ENCODE measurements at places on chromosomes 16 and 17.

- DNase-seq, result no peak
These were observed 14.0 kb downstream of the RPGRIP1L start for GRCh38 chr16:53689636-53690035.

GRCh38 chr16:30009990-30010843 lies 610 bp downstream of the DOC2A start:
- no peak for DNase-seq

DNA sequence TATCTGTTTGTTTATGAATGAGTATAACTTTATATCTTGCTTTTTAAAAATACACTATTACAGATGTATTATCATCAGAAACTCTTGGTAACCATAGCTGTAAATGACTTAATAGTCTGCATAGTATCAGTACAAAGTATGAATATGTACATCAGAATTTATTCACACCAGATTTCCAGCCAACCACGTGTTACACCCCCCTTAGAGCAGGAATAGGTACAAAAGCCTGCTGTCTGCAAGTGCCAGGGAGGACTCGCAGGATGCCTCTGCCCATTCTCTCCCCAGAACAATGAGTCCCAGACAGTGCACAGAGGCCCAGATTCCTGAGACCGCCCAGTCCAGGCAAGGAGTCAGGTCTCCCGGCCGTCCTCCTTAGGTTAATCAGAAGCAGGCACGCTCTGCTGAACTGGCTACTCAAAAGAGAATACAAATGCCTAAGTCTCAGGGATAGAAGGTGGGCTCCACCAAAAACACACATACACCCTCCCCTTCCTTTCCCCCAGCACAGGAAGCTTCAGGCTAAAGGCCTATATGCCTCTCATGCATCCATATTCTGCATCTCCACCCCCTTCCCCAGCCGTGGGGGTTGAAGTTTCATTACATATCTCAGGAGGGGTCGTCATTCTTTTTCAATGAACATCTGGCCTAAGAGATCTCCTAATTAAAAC lies 159.1 kb upstream of the CDH11 start:
- DNase-seq, result no peak

- no peak for DNase-seq
These were observed 1.1 kb downstream of the MC1R start for GRCh38 chr16:89919535-89920406.

DNA sequence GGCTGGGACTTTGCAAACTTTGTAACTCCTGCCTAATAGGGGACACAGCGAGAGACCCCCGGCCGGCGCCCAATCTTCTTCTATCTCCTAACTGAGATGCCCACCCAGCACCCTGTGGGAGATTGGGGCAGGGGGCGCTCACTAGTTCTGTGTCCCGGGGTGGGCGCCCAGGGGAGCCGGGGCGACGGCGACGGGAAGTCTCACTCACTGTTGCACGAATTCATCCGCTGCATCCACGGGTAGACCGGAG lies 3.9 kb upstream of the HOXB5 start:
- no peak for DNase-seq

DNA sequence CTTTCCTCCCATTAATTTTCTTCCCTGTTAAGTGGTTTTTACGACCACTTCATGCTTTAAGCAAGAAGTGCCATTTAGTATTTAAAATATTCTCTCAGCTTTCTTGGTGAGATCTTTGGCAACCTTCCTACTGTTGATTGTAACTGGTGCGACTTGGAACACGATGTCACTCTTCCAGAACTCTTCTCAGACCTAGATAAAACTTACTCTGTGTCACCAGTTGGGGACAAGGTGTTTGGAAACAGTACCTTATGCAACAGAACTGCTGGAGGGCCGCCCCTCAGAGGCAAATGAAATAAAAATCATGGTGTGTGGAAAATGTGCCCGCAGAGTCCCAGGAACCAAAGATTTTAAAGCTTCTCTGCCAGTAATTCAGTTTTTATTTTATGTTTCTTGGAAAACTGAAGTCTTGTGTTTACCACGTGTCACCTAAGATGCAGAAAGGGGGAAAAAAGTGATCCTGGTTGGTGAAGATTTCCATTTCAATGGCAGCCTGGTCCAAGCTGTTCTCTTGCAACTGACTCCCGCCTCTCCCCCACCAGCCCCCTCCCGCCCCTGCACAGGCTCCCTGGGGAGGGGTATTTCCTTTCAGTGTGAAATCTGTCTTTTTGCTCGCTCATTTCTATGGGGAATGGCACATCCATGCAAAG lies 7.2 kb upstream of the HSD11B2 start:
- no peak for DNase-seq

DNA sequence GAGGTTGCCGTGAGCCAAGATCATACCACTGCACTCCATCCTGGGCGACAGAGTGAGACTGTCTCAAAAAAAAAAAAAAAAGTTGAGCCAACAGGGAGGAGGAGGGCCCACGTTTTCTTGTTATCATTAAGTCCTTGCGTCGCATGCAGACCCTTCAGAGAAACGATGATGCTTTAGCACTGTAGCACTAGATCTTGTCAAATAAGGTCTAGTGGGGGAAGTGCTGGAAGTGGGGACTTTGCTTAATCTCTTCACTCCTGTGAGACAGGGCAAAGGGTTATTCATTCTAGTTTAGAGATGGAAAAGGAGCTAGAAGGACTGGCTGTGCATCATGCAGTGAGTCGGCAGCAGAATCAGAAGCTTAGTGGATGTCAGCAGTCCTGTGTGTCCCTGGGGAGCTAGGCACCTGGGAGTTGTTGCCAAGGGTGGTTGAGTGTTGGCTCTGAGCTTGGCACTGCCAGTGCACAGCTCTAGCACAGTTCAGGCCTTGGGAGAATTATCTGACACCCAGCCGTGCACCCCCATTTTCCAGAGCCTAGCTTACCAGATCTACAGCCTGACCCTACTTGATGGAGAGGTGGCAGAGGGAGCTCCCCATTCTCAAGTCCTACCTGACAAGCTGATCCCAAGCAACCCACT lies 33.4 kb upstream of the TBX2 start:
- DNase-seq, result no peak

DNA sequence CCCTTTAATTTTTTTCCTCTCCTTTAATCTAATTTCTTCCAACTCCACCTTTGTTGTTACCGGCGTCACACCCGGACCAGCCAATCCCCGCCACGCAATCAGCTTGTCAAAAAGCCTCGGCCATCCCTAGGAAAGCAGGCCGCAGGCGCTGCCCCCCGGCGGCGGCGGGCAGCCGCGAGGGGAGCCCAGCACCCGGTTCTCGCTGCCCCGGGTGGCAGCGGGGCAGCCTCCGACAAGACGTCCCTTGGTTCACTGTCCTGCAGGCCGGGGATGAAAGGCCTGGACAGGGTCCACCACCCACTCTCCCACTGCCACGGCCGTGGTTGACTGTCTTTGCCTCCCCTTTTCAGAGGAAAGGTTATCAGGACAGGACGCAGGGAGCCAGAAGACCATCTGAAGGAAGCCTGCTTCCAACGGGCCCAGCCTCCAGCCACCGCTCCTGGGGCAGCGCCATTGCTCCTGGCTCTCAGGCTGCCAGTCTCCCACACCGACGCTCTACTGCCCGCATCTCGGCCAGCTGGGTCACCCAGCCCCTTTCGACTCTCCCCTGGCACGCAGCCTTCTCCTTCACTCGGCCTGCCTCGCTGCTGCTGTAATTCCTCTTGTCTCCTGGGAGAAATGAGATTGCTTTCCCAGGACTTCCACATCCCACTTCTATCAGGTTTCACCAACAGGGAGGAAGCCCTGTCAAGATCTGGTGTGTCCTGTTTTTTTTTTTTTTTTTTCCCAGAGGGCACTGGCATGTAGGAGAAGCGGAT lies 2.8 kb upstream of the UBTF start:
- DNase-seq, result no peak

All from effector memory CD8-positive, alpha-beta T cell (primary cell).